ENCODE measurements at places on chromosomes 4 and X.
A peak's percentile ranks its signal among the peaks of the same experiment; 100 is the strongest.

- DNase-seq, result no peak
These were observed 41.0 kb downstream of the TFDP3 start for GRCh38 chrX:133177202-133177601.

DNA sequence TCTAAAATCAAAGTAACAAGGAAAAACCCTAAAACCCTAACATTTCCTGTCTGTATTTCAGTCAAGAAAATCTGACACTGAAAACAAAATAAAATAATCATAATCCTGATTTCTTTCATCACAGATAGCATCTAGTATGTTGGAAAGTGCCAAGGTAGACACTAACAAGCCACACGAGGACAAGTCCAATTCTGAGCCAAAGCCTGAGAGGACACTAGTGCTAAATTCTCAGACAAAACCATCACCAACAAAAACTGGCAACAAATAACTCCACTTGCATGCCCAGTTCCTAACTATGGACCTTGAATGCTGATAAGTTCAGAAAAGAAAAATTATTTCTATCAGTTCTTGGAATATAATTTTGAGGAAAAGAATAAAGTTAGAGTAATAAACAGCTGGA lies 113.7 kb downstream of the MANBA start:
- no peak for DNase-seq

DNA sequence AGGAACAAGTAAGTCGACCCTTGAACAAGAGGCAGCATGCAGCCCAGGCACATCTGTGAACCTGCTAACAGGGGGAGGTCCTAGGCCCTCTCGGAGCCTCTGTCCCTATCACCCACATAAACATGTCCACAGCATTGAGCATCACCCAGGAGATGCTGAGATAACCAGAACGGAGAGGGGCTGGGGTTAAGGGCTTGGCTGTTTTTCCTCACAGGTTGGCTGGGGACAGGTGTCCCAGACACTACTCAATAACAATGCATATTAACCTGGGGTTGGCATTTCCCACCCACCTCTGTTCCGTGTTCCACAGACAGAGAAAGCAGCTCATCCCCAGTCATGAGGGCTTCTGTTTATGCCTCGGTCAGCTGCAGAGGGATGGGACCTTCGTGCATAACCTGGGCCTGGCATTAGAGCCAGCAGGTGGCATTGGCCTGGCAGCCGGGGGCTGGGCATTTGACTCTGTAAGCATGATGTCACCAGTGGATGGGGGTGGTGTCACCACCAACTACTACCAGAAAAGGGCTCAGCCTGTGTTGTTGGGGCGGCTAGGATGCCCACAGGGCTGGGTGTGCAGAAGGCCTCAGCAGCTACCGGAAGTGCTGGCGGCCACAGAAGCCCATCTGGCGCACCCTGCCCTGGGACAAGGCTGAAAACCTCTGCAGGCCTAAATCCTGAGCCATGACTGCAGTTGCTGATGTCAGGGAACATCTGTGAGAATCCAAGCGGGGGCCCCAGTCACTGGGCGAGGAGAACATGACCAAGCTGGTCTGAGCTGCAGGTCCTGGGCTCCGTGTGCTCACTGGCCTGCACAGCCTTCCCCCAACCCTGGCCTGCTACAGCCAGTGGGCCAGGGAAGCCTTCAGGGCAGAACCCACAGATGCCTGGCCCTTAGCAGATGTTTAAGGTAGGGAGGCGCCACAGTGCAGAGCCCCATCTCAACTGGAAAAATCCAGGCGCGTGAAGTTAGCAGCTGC lies 351.4 kb downstream of the NR3C2 start:
- no peak for DNase-seq

- DNase-seq, result no peak
These were observed 113.6 kb downstream of the NFKB1 start for GRCh38 chr4:102614801-102615200.

DNA sequence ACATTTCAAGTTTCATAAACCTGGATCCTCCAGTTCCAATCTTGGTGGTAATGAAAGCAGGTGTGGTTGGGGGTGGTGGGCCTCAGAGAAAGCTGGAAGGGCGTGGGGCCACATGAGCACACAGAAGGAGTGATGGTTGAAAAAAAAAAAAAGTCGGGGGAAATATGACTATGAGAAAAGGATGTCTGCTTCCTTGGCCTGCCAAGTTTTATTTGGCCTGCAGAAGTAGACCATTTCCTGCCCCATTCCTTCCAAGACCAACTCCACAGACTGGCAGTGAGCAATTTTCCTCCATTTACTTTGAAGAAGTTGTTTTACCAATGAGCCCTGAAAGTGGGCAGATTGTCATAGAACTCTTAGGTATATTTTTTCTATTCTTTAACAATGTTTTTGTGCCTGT lies 43.3 kb downstream of the LNX1 start:
- DNase-seq, result no peak

DNA sequence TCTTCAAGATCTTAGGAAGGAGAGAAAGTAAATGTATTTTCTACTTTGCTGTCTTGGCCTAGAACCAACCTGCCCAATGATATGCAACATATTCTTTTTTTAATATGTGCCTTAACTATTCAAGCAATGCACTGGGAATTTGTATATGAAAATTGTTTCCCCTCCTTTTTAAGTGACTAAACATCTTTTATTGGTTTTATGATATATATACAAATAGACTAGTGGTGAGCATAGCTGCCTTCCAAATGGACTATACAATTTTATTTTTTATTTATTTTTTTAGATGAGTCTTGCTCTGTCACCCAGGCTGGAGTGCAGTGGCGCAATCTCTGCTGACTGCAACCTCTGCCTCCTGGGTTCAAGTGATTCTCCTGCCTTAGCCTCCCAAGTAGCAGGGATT lies 10.3 kb downstream of the NOCT start:
- no peak for DNase-seq

GRCh38 chr4:10186228-10187214 lies 69.9 kb upstream of the WDR1 start:
- DNase-seq, result no peak

- no peak for DNase-seq
These were observed 131.4 kb downstream of the PTTG2 start for GRCh38 chr4:38091636-38092035.

- DNase-seq, result peak; percentile 24
These were observed 32.4 kb downstream of the FGFRL1 start for GRCh38 chr4:1043651-1044468.

GRCh38 chrX:110825972-110826371 lies 30.4 kb upstream of the CHRDL1 start:
- no peak for DNase-seq

- DNase-seq, result no peak
These were observed 5.4 kb downstream of the DAPP1 start for GRCh38 chr4:99821918-99822503.

DNA sequence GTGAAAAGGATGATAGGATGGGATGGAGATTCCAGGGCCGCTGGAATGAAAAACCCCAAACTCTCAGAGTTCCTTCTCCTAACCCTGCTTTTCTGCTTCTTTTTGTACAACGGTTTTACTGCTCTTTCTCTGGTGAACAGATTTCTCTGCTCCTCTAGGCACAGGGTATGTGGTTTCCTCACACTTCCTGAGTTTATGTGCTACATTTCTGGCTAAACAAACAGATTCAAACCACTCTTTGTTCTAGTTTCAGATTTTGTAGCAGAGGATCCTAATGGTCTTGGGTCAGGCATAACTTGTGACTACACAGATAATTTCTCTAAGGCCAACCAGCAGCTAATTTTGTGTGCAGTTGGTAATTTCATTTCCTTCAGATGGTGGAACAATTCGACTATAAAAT lies 52.6 kb downstream of the OSTC start:
- DNase-seq, result no peak

DNA sequence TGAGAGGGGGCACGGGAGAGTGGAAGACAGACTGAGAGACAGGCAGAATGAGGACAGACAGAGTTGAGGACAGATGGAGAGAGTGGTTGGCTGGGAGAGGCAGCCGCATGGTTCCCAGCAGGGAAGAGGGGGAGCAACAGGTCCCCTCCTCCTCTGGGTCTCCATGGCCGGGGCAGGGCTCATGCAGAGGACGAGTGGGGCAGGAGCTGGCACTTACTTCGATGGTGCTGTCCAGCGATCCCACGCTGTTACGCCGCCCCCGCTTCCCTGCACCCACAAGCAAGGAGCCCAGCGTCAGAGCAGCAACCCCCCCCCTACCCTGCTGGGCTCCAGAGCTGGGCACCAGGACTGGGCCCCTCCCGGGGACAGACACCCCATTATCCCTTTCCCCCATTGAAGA lies 10.6 kb upstream of the KDM5C start:
- DNase-seq, result no peak

DNA sequence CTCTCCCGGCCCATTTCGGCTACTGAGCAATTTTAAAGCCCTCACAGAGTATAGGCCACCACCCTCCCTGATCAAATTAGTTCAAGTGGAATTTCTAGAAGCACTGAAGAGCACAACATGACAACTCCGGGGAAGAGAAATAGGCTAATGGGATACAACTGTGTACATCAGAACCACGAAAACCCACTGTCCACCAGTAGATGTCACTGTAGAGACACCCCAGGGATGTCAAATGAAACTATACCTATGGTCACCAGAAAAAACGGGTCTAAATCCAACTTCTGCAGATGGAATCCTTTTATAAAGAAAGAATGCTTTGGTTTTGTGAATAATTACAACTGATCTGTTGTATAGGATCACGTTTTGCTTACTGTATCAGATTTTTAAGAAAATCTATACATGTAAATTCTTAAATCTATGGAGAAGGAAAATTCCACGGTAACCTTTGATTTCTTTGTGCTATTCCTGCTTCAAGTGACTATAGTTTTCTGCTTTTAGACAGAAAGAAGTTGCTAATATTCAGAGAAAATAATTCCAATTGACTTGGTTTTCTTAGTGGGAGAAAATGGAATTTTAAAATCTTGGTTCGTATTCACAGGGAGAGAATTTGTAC lies 29.5 kb upstream of the MAP3K15 start:
- peak; percentile 33 for DNase-seq

DNA sequence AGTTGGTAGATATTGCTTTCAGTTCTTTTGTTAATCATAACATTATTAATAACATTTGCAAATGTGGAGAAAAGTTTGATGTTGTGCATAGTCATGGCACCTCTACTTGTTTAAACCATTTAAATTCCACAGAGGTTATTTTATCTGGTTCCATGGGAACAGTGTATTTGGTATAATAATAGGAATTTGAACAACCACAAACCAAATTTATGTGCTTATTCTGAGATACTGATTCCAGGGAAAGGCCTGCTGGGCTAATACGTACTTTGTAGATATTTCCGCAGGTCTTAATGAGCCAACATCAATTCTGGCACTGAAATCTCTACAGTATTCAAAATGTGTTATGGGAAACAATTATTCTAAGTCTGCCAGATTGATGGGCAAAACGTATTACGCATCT lies 319.0 kb downstream of the DKK2 start:
- no peak for DNase-seq

DNA sequence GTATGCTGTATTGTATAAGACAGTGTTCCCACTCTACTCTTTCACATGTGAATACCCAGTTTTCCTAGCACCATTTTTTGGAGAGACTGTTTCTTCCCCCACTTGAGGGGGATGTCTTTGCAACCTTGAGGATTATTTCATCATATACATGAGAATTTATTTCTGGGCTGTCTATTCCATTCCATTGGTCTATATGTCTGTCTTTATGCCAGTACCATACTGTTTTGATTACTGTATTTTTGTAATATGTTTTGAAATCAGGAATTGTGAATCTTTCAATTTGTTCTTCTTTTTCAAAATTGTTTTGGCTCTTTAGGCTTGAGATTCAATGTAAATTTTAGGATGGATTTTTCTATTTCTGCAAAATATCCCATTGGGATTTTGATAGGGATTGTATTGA lies 15.8 kb upstream of the LHFPL1 start:
- no peak for DNase-seq

DNA sequence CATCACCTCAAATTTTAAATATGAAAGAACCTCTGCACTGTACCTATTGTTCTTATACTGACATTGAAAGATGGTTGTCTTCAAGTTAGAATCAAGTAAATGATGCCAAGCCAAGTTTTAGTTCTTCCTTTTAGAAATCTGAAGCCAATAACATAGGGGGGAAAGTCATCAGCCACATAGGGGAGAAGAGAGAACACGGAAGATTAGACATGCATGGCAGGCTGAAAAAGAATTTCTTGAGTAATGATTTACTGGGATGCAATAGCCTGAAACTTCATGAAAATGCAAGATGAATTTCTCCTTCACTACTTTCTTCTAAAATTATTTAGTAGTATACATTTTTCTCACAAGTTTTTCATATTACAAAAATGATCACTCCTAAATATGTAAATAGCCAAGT lies 13.6 kb upstream of the EPGN start:
- no peak for DNase-seq

GRCh38 chrX:12929701-12930100 lies 23.3 kb downstream of the TLR8 start:
- DNase-seq, result no peak

- no peak for DNase-seq
These were observed 138.3 kb downstream of the SH3KBP1 start for GRCh38 chrX:19748896-19749680.

DNA sequence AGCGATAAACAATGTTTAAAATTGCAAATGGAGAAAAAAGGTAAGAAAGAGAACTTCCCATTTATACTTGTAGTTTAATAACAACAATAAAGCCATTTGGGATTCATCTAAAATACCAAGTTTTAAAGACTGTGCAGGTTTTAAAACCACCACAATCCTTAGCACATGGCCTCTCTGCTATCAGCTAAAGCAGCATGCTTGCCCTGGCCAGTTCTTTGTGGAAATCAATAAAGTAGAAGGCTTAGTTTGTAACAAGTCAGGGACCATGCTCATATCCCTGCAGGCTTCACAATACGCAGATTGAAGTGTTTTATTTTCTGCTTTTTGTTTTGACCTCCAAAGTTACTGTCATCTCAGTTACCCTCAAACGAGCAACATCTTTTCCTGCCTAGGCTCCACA lies 249.5 kb downstream of the INPP4B start:
- DNase-seq, result no peak

- no peak for DNase-seq
These were observed 216.6 kb downstream of the KDR start for GRCh38 chr4:54908763-54909162.

DNA sequence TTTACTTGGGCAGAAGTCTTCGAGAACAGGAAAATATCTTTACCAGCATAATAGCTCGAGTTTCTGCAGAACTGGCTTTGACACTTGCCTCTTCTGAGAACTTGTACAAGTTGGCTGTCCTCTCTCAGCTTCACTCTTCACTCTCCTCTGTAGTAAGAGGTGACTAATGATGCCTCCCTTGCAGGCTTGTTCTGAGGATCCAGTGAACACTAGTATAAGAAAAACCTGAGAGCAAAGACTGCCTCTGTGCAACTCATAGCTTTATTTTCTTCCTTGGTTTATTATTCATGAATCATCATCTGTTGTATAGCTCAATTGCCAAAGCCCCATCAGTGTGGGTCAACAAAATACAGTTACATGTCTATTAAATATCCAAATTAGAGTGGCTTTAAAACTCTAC lies 266.7 kb upstream of the CLNK start:
- DNase-seq, result no peak

- DNase-seq, result no peak
These were observed 50.5 kb downstream of the RGS12 start for GRCh38 chr4:3343358-3343757.

DNA sequence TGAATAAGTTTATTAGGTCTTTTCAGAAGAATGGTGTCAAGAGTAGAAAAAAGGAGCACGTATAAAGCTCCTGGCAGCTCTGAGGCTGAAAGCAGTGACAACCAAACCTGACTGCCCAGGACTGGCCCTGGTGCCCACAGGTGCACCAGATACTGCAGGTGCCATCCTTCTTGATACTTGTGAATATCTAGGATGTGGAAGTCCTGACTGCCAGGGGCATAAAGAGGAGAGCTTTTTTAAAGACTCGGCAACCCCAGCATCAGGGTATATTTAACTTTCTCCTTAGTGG lies 60.7 kb downstream of the TMEM150C start:
- DNase-seq, result no peak

Data from retina (tissue), 1 donor.